ENCODE measurements at places on chromosomes 7 and 10.

- H3K27ac ChIP-seq: no peak overlapping the region
- DNase-seq: no peak
- no peak overlapping the region for H3K4me3 ChIP-seq
- H3K36me3 ChIP-seq: no peaks in the 10 kb centered on the region
- H3K27me3 ChIP-seq: no peaks in the 10 kb centered on the region
Observed at GRCh38 chr10:68211669-68212068, 20.2 kb downstream of the ATOH7 start.

GRCh38 chr7:102983602-102984001 lies 70.8 kb downstream of the LRRC17 start:
- no peaks in the 10 kb centered on the region for H3K36me3 ChIP-seq
- no peaks in the 10 kb centered on the region for H3K27me3 ChIP-seq
- H3K4me3 ChIP-seq: no peak overlapping the region
- no peak for DNase-seq

GRCh38 chr10:94627511-94627910 lies 56.0 kb upstream of the CYP2C18 start:
- H3K4me1 ChIP-seq: no peaks in the 10 kb centered on the region
- no peaks in the 10 kb centered on the region for H3K36me3 ChIP-seq
- no peak overlapping the region for H3K4me3 ChIP-seq
- H3K27me3 ChIP-seq: no peaks in the 10 kb centered on the region
- H3K27ac ChIP-seq: no peak overlapping the region
- DNase-seq: no peak

- no peaks in the 10 kb centered on the region for H3K4me1 ChIP-seq
- no peak overlapping the region for H3K4me3 ChIP-seq
- H3K27me3 ChIP-seq: no peaks in the 10 kb centered on the region
- DNase-seq: no peak
- no peak overlapping the region for H3K27ac ChIP-seq
Observed at GRCh38 chr10:61410353-61411070, 42.7 kb downstream of the TMEM26 start.

DNA sequence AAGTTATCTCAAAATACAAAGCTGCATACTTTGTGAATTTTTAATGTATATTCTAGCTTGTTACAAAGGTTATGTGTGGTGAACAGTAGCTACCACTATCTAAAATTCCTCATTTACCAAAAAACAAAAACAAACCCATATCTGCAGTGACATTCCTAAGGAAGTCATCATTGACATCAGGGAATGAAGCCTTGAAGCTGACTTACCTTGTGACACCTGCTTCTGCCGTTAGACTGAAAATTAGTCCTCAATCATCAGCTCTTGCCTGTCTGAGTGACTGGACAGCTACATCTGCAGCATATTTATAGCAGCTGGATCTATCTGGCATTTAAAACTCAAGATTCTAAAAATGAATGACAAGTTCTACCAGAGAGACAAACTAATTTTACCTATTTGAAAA lies 43.2 kb downstream of the COBL start:
- DNase-seq: no peak
- H3K4me3 ChIP-seq: no peak overlapping the region
- H3K27me3 ChIP-seq: no peaks in the 10 kb centered on the region
- no peak overlapping the region for H3K27ac ChIP-seq
- H3K36me3 ChIP-seq: no peaks in the 10 kb centered on the region

GRCh38 chr10:6678211-6678803 lies 98.2 kb upstream of the PRKCQ start:
- peaks cover 5% of the 10 kb centered on the region for H3K27me3 ChIP-seq
- H3K36me3 ChIP-seq: no peaks in the 10 kb centered on the region
- H3K27ac ChIP-seq: no peak overlapping the region
- peak; percentile 44 for DNase-seq

Data from heart right ventricle (tissue), 16 donors.